Smooth muscle cell of bladder (primary cell): ENCODE measurements at places on chromosomes 4 and X. TPM values are rescaled to one million over a fixed set of nuclear protein-coding genes. Genes with fewer than 3 reads are reported as not detected.

NDUFA1 gene
- total RNA-seq: 144 and 150 TPM in 2 replicates

ITGB1BP2 gene
- total RNA-seq: 0.85 and 3.6 TPM in 2 replicates

ARAP2 gene
- total RNA-seq: 1.3 and 1.4 TPM in 2 replicates

CSTF2 gene
- 9.5 and 11.7 TPM in 2 replicates for total RNA-seq

PLXNB3 gene
- 1.3 and 3.9 TPM in 2 replicates for total RNA-seq

TBX22 gene
- total RNA-seq: not detected in 2 replicates

PHKA1 gene
- 3.6 and 5.1 TPM in 2 replicates for total RNA-seq

F8 gene
- total RNA-seq: 4.4 and 5.6 TPM in 2 replicates

DAPP1 gene
- 0.09 TPM in 1 of 2 replicates, not detected in the other for total RNA-seq

NPY5R gene
- total RNA-seq: not detected in 2 replicates

DRD5 gene
- total RNA-seq: not detected in 2 replicates

PFKFB1 gene
- total RNA-seq: under 0.01 TPM in 1 of 2 replicates, not detected in the other

SMIM10 gene
- 6.4 and 7.8 TPM in 2 replicates for total RNA-seq

HS6ST2 gene
- 0.14 TPM in 1 of 2 replicates, not detected in the other for total RNA-seq

MAOA gene
- 4.8 and 9.0 TPM in 2 replicates for total RNA-seq

WNK3 gene
- total RNA-seq: 0.14 and 0.28 TPM in 2 replicates

SMARCAD1 gene
- 27.1 and 27.4 TPM in 2 replicates for total RNA-seq
